ENCODE measurements at places on chromosomes 3 and 15. TPM values are rescaled to one million over a fixed set of nuclear protein-coding genes. Genes with fewer than 3 reads are reported as not detected.

DNA sequence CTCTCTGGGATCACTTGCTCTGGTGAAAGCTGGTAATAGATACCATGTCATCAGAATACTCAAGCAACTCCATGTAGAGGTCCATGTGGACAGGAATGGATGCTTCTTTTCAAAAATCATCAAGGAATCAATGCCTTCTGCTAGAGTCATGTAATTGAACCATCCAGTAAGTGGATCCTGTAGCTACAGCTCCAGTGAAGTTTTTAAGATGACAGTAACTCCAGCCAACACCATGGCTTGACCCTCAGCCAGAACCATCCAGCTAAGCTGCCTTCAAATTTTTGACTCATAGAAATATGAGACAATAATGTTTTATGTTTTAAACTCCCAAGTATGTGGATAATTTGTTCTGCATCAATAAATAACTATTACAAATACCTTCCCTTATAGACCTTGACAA, 923.7 kb downstream of the EPHA3 start:
- no peak for DNase-seq

DNA sequence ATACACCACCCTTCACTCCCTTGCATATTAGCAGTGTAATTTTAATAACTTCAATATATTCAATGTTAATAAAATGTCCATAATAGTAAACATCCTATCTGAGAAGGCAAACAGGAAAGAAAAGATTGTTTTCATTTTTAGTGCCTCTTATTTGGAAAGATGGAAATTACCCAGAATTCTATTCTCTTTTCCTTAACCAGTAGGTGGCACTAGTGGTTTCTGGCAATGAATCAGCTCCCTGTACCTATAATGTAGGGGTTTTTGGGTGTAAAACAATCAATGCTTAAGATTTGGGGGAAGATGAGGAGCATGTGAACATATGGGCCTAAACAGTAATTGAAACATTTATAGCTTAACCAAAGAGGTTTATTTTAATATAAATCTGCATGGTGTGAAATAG, 5.7 kb upstream of the SEMA6D start:
- DNase-seq: peak; percentile 42

DNA sequence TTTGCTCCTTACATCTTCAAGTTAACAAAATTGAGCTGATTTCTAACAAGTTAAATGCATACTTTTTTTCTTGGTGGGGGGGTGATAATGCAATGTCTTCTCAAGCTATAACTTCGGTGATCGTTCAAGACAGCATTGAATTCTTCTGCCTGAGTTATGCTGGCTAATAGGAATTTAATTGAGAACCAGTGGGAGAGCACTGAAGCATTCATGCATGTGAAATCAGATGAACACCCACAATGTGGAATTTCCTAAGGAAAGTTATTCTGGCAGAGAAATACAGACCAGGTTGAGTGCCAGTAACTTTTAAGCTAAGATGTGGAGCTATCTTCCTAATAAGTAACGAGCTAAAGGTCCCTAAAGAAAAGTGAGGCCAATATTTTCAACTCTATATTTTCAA, 3.0 kb downstream of the SPATA16 start:
- no peak for DNase-seq

GRCh38 chr3:117762621-117763037, 1053.0 kb downstream of the TUSC7 start:
- no peak for DNase-seq

GRCh38 chr15:37221671-37222145, 121.4 kb upstream of the MEIS2 start:
- DNase-seq: no peak

DNA sequence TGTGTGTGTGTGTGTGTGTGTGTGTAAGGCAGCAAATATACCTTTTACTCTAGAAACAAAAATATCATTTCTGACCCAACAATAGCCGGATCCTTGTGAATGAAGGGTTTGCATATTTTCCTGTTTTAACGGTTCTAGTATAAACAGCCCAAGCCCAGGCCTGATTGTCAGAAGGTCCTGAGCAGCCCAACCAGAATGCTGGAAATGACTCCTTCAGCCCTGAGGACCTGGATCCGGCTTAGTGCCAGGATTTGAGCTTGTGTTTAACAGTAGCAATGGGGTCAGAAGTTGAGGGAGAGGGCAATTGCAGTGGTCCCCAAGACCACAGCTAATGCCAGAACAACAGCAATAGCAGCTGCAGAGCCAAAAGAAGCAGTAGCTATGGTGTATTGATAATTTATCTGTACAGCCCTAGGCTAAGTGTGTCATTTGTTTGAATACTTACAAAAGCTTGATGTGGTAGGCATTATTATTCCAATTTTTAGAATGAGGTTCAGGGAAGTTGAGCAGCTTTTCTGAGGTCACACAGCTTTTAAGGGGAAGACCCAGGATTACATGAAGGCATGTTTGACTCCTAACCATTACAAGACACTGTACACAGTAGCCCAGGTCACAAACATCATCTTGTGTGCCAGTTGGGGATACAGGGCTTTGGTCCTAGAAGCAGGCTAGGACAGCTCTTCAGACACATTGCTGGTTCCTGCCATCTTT, 12.8 kb downstream of the FOXL2 start:
- DNase-seq: peak; percentile 16

GRCh38 chr15:45794304-45794703, 159.5 kb downstream of the SQOR start:
- DNase-seq: no peak

- DNase-seq: no peak
Measured at GRCh38 chr15:44536302-44536961, 515 bp upstream of the EIF3J start.

GRCh38 chr3:59469948-59470723, 420.3 kb upstream of the CFAP20DC start:
- DNase-seq: peak; percentile 4

- DNase-seq: no peak
Measured at GRCh38 chr3:190089711-190090110, 31.0 kb downstream of the P3H2 start.

GRCh38 chr3:133995264-133995663, 34.5 kb downstream of the SLCO2A1 start:
- no peak for DNase-seq

- no peak for DNase-seq
Measured at GRCh38 chr3:137771401-137772213, 7.5 kb downstream of the SOX14 start.

DNA sequence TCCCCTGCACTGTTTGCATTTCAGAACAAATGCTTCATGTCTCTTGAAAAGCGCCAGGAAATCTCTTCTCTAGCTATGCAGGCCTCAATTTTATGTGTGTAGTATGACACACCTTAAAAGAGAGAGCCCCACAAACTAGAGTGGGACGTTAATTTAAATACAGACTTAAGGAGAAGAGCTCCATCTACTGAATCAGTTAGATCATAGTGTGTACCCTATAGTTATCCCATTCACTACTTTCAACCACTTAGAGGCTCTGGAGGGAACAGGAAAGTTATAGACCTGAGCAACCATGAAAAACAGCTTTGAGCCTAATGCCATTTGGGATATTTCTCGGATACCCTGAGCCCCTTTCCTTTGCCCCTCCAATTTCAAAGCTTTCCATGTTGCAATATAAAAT, 153.7 kb downstream of the TIGIT start:
- DNase-seq: no peak

GRCh38 chr3:69844706-69845105, 105.4 kb downstream of the MITF start:
- DNase-seq: no peak

DNA sequence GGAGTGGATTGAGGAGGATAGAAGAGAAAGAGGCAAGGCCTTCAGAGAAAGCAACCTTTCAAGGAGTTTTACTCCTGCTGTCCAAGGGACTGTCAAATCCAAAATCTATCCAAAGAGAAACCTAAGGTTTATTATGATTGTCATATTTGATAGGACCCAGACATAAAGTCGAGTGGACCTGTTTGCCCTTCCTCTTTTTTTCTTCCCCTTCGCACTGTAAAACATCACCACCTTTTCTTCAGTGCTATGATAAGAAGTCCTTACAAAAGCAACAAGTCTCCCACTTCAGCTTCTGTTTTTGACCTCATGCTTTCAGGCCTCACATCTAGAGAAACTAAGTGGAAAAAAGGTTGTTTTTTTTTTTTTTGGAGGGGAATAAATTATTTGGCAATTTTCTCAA, 73.0 kb downstream of the TRPC1 start:
- no peak for DNase-seq

GRCh38 chr3:182683858-182684257, 109.4 kb upstream of the ATP11B start:
- DNase-seq: no peak

DNA sequence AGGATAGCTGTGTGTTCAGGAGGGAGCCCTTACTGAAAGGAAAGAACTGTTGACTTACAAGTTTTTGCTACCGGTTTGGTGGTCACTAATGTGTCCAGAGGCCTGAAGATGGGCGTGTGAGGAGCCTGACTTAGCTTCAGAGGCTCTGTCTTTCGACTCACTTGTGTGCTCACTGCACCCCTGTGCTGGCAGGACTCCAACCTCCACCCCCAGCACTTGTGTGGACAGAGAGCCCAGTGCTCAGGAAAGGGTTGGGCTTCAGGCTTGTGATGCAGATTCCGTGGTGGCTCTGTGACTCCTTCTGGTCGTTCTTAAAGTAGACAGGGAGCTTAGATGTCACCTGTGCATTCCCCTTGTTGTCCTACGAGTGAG, 100.9 kb downstream of the PGPEP1L start:
- no peak for DNase-seq

DNA sequence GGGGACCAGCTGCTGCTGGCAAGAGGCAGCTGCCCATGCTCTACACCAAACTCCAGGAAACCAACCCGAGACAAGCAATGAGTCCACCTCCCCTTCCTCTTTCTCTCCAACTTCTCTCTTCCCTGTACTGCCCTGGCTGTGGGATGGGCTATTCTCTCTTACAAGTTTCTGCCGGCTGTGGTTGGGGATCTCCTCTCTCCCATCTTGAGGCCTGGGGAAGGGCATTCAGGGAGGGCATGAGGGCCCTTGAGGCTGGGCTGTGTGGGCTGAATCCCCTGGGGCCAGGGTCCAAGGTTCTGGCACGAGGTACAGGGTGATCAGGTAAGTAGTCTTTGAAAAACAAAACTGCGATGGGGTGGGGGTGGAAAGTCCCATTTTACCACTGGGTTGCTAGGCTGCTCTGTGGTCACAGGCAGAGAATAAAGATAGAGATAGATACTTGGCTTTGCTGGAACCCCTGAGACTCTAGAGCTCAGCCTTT, 32.3 kb upstream of the CTSH start:
- DNase-seq: no peak

GRCh38 chr3:187150599-187150998, 11.3 kb upstream of the RPL39L start:
- DNase-seq: no peak

GRCh38 chr3:42934910-42935309, 29.0 kb downstream of the ZNF662 start:
- DNase-seq: no peak

DNA sequence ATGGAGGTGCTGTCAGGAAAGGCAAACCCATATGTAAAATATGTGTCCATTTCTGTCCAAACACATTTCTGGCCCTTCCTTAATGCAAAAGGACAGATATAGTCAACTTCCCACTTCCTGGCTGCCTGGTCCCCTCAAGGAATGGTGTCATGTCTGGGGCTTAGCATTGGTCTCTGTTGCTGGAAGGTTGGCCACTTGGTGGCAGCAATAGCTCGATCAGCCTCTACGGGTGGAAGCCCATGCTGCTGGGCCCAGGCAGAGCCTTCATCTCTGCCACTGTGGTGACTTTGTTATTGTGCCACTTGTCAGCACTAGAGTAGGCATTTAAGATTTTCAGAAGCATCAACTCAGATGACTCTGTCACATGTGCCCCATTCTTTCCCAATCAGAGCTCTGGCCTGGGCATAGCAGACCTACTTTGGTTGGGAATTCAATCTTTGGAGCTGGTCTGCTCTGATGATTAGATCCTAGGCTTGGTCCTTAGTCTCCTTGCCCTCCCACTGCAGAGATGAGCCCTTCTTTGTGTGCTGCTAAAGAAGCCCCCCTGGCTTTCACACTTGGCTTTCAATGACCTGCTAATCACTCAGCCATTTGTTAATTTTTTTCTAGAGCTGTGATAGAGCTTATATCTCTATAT, 51.0 kb upstream of the SPSB4 start:
- DNase-seq: peak; percentile 49

GRCh38 chr15:77168616-77169015, 97.7 kb upstream of the TSPAN3 start:
- DNase-seq: no peak

DNA sequence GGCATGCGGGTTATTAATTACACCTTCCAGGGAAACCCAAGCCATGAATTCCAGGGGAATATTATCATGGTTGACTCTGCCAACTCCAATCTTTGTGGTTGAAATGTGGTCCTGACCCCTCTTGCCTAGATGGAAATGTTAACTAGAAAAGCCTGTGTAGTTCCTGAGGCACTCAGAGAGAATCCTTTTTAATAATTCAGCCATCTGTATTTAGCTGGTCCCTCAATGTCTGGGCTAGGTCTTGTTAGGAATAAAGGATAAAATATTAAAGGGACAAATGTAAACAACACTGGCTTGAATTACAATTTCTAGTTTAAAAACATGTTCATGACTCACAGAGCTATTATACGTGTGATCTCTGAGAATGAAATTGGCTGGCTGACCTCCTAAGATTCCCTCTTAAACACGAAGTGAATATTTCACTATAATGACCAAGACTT, 435.2 kb upstream of the SUCLG2 start:
- no peak for DNase-seq

- no peak for DNase-seq
Measured at GRCh38 chr15:87743562-87743961, 513.0 kb downstream of the NTRK3 start.

- peak; percentile 19 for DNase-seq
Measured at GRCh38 chr15:83653639-83654378, at the start of gene ADAMTSL3. TSS of gene ADAMTSL3 (plus strand) at chr15:83654123. CDS start at chr15:83655762, 1,639 bp downstream.

DNA sequence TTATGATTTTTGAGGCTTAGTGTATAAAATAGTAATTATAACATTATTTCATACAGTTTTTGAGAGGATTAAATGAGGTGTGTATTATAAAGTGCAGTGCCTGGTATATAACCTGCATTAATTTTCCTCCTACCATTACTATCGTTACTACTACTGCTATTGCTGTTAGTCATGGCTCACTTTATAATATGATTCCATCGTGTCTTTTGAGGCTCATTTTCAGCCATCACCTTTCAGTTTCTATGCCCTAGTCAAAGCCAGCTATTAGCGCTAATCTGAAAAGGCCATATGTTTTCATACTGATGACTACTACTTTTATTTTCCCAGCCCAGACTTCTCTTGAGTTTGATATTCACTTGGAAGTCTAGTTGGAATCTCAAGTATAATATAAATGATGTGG, 5.5 kb downstream of the MEF2A start:
- DNase-seq: no peak

DNA sequence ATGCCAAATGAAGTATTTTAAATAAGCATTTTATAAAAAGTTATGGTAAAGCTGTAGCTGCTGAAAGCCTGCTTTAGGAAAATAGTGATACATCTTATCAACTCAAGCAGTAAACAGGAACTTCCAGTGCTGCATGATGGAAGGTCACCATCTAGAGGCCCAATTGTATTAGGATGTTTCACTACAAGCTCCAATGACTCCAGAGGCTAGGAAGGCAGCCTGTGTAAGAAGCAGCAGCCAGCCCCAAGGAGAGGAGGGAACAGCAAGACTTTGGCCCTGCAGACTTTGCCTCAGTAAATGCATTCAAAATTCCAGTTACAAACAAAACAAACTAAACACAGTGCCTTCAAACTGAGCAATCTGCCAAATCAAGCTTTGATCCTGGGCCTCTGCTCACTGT, 32.1 kb downstream of the ILDR1 start:
- DNase-seq: peak; percentile 25

Gene NUP210
- total RNA-seq: under 0.01 TPM

Gene ZNF80
- total RNA-seq: not detected

Gene MCF2L2
- total RNA-seq: 0.64 TPM

Gene PLA2G4F
- total RNA-seq: not detected

Gene ETV5
- total RNA-seq: 54.8 TPM

Gene ADPGK
- total RNA-seq: 74.7 TPM

Gene GHRL
- total RNA-seq: 0.32 TPM

Gene BTLA
- not detected for total RNA-seq

Gene BRPF1
- 17.3 TPM for total RNA-seq
